RPMI8226 (cell line): ENCODE measurements at places on chromosomes 3 and 15.

DNA sequence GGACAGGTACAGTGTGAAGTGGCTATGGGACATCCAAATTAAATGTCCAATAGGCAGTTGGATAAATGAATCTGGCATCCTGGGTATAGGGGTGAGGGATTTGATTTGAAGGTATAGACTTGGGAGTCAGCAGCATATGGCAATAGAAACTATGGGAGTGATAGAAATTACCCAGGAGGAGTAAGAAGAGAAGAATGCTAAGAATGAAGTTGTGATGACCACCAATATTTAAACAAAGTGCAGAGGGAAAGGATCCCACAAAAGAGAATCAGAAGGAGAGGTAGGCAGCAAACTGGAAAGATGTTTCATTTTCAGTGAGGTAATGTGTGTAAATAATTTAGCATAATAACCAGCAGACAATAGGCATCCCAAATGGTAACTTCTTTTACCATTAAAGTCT, 13.8 kb upstream of the MSL2 start:
- no peak for DNase-seq

DNA sequence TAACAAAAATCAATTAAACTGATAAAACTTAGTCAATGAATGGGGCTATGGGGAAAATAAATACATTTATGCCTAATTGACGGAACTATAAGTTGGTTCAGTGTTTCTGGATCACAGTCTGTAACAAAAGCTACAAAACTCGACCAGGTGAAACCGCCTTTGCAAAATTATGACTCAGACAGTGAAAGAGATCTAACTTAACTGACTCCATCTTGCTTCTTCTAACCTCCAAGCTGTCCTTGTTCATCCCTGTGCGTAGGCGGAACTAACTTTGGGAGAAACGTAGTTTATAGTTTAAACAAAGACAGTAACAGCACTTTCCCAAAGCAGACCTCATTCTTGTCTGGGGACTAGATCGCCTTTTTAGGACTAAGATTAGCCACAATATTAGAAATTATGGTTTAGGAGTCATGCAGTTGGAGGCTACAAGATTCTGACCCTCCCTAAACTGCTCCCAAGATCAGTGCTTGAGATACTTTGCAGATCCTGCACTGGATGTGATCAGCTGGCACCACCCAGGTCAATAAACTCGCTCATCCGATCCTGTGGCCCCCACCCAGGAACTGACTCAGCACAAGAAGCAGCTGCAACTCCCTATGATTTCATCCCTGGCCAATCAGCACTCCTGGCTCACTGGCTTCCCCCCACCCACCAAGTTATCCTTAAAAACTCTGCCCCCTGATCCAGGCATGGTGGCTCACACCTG, 7.2 kb upstream of the MFGE8 start:
- no peak for DNase-seq

GRCh38 chr3:43262194-43262593, 24.1 kb upstream of the SNRK start:
- DNase-seq, result no peak

GRCh38 chr3:17195192-17195611, 310.4 kb downstream of the PLCL2 start:
- peak; percentile 44 for DNase-seq

DNA sequence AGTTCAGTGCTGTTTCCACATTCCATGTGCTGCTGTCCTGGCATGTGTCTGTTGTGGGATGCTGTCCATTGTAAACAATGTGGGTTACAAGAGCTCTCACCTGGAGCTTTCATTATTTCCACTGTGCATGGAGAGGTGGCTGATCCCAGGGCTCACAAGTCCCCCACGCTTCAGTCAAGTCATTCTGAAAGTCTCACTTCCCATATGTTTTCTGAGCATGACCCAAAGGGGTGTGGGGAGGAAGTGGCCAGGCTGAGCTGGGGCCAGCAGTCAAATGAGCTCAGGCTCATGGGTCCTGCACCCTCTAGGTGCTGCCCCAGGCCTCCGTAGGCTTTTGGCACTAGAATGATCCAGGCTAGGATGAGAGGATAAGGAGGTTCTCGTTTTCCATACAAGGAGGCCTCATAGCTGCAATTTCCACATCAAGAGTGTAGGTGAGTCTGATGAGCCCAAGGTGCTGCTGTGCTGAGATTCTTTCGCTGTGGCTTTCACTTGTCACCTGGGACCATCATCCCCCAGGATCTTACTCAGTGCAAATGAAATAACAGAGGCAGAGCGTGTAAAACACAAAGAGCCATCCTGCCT, 22.0 kb downstream of the STARD5 start:
- peak; percentile 69 for DNase-seq

- no peak for DNase-seq
These were observed 24.7 kb downstream of the ZIC4 start for GRCh38 chr3:147381596-147381995.

GRCh38 chr3:14411166-14411526, 8.7 kb downstream of the SLC6A6 start:
- DNase-seq, result no peak

DNA sequence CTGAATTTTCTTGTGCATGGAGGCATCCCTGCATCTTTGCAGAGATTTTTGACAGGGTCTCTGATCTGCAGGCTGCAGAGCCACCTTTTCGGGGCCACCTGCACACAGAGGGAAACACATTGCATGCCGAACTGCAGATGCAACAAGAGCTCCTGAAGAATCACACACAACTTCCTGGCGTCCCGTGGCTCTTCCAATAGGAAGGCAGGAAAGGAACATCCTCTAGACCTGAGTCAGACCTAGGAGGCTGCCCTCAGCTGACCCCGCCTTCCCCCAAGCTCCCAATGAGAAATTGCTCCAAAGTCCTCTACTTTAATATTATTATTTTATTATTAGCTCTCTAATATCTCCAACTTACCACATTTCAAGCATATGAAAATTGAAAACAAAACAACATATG, 213.2 kb upstream of the ARRDC4 start:
- DNase-seq, result no peak

DNA sequence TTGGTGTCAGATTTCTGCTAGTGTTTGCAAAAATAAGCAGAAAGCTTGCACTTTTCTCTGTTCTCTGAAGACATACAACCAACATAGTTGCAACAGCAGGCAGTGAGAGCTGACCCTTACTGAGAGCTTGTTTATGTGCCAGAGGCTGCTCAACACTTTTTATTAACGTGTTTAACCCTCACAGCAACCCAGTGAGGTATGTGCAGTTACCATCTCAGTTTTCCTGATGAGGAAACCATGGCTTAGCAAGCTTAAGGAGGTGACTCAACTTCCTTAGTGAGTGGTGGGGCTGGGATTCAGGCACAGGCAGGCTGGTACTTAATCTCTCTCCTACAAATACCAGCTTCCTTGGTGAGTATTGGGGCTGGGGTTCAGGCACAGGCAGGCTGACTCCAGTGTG, 158.1 kb upstream of the CTDSPL start:
- DNase-seq, result peak; percentile 22

GRCh38 chr3:175447521-175447920, 588.4 kb downstream of the NAALADL2 start:
- no peak for DNase-seq

DNA sequence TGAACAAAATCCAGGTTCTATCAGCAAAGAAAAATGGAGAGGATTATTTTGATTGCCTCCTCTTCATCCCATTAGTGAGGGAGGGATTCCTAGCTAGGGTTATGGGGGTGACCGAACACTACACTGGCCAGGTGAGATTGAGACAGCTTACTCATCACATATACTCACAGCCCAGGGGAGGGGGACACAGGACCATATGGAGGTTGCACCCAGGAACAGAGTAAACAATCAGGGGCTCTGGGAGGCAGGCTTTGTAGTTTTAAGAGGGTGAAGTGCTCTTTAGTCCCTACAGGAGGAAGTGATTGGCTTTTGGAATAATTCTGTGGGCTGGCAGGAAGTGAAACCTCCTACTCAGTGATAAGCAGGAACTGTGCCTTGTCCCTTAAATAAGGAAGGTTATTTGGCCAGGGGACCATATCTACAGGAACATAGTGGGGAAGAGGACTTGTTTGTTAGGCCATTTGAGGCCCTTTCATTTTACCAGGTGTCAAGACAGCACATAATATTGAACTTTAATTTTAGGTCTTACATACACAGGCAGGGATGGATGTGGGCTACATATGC, 17.5 kb upstream of the KCTD6 start:
- DNase-seq, result peak; percentile 20

DNA sequence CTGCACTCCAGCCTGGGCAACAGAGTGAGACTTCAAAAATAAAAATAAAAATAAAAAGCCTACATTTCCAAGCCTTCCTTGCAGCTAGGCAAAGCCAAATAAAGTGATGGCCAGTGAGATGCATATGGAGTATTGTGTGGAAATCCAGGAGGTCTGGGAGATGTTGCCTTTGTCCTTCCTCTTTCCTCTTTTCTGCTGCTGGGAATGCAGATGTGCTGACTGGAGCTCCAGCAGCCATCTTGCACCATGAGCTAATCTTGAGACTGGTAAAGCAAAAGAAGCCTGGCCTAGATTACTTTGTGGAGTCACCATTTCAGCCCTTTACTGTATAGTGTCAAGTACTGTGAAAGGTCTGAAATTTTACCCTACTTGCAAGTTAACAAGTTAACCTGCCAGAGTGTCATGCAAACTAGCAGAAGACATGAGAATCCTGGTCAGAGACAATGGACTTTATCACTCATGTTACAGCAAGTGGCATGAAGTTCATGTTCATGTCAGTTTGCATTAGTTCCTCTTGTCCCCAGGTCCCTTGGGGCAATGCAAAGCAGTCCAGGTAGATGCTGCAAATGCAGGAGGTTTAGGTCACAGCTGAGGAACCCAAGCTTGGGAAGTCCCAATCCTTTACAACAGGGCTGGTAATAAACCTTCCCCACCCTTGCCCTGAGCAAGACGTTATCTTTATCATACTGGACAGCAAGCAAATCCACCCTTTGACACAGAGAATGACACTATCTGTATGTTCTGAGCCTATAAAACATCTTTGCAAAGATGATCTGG, 103.1 kb downstream of the TLE3 start:
- DNase-seq, result no peak
